Cerebellar nuclear complex (tissue), 1 donor: ENCODE measurements at places on chromosomes 13 and 19.

GRCh38 chr19:41936961-41937360, 8.7 kb upstream of the ERFL start:
- DNase-seq, result no peak

GRCh38 chr19:42113641-42114348, 18.5 kb downstream of the POU2F2 start:
- no peak for DNase-seq

DNA sequence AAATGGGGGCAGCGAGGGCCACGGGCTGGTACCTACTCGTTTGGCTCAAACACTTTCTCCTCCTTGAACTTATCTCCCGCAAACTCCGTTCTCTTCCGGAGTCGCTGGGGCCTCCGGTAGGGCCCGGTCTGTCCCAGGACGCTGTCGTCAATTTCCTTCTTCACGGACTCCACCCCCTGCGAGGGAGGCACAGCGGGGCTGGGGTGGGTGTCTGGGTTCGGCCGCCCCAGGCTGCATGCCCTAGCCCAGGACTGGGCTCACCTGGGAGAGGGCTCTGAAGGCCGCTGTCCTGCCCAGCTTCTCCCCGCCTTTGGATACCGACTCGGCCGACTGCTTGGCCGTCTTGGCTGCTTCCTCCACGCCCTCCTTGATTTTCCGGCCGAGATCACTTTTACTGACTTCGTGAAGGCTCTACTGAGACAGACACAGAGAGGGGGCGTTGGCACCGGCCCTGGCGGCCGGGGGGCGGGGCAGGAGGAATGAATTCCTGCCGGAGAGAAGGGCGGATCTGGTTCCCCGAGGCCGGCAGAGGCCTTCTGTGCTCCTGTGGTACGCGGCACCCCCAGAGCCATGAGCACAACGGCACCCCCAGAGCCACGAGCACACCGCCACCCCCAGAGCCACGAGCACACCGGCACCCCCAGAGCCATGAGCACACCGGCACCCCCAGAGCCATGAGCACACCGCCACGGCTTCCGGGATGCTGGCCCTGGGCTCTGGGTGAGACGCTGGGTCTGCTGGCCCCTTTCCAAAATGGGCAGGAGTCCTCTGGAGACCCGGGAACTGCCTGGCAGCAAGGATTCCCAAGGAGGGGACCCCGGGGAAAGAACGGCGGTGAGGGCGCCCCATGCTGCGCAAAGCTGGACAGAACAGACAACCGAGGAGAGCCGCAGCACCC, 8.1 kb upstream of the CTXN1 start:
- DNase-seq, result no peak

- no peak for DNase-seq
Observed at GRCh38 chr13:74945637-74946036, 536.3 kb downstream of the TBC1D4 start.

GRCh38 chr19:46715620-46715974, 1.3 kb downstream of the PRKD2 start:
- DNase-seq, result no peak

- DNase-seq, result no peak
Observed at GRCh38 chr19:29483944-29484581, 41.7 kb upstream of the VSTM2B start.

DNA sequence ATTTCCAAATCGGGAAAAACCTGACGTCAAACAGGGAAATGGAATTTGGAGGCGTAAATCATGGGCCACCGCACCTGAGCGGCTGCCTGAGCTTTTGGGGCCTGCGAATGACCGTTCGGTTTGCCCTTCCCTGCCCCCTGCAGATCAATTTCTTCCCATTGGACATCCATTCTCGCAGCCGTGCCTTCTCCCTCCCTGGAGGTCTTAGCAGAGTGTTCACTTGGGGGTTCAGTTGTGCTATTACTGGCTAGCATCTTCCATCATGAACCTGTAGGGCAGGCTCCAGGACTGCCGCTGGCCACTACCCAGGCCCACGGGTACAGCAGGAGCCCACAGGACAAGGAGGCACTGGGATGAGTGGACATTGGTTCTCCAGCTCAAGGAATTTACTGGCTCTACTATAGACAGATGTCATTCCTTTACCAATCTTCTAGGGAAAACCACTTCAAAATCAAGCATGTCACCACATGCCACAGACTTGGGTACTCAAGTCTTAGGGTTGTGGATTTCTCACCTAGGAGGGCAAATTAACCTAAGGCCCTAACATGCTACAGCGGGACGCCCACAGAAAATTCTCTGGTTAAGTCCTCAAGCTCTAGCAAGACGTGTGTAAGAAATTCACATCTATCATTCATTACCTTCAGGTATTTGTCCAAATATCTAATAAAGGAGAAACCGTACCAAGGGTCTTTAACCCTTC, 75.5 kb downstream of the COL4A1 start:
- no peak for DNase-seq

DNA sequence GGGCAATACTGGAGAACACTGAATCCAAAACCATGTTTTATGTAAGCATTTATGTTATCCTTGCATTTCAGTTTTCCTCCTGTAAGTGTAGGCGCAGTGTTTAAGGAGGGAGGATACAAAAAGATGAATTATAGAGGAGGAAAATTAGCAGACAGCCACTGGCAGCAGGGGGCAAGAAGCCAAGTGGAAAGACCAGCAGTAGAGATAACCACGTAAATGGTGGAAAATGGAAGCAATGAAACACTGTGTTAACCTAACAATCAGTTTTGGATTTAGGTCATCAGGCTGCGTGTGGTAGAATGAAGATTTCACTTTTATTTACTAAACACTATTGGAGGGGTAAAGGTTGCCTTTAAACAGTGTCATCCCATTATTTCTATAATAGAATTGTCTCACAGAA, 447.3 kb downstream of the GPC6 start:
- DNase-seq, result no peak

GRCh38 chr13:33931397-33932311, 113.7 kb downstream of the RFC3 start:
- no peak for DNase-seq

- DNase-seq, result no peak
Observed at GRCh38 chr19:53521373-53522202, 16.4 kb upstream of the ZNF331 start.

DNA sequence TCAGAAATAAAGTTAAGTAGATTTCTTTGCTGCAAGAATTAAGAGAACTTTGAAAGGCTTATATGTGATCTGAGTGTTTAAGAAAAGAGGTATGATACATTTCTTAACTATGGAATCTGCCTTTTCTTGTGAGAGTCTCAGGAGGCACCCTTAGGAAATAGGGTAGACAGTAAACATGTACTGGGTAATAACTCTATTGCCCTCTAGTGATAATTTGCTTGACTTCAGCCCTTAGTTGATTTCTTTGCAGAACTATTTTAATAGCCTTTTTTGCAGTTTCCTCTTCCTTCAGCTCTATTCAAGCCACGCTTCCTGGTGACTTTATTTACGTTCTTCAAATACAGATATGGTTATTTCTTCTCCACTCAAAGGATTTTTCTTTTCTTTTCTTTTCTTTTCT, 37.0 kb upstream of the CCNA1 start:
- no peak for DNase-seq

DNA sequence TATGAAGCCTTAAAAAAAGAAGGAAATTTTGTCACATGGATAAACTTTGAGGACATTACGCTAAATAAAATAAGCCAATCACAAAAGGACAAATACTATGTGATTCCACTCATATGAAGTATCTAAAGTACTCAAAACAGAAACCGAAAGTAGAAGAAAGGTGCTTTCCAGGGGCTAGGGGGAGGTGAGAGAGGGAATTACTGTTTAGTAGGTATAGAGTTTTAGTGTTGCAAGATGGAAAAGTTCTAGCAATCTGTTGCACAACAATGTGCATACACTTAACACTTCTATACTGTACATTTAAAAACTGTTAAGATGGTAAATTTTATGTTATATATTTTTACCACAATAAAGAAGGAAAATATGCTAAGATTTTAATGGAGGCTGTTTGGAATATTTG, 83.0 kb downstream of the POLR1D start:
- DNase-seq, result no peak
